ENCODE measurements at places on chromosomes 7 and 10.

DNA sequence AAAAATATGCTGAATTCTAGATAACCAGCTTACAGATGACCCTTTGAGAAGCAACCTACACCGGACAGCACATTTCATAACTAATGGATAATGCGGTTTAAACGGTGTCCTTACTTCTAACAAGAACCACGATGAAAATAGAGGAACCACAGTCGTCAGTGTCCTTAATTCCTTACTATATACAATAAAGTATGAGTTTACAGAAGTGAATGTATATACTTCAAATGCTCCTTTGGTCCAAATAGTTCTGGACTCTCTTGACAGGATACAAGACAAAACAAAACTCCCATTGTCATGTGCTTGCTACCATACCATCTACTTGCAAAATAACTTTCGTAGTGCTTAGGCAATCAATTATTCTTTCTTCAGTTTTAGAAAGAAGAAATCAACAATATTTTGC lies 2.4 kb downstream of the NAMPT start:
- DNase-seq = no peak

DNA sequence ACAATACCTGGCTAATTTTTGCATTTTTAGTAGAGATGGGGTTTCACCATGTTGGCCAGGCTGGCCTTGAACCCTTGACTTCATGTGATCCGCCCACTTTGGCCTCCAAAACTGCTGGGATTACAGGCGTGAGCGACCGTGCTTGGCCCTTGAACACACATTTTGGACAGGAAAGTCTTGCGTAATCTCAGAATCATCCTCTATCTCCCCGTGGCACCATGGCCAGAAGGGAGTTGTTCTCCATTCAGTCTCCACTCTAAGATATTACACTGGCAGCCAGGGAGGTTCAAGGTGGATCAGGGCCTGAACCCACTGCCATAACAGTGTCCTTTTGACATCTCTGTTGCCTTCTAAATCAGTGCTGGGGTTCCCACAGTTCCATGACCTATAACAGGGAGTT lies 29.2 kb upstream of the GALNTL5 start:
- DNase-seq = no peak

- peak; percentile 58 for DNase-seq
These were observed 52.1 kb upstream of the ZNF438 start for GRCh38 chr10:31083765-31084184.

GRCh38 chr7:121774563-121774962 lies 98.4 kb upstream of the PTPRZ1 start:
- no peak for DNase-seq

DNA sequence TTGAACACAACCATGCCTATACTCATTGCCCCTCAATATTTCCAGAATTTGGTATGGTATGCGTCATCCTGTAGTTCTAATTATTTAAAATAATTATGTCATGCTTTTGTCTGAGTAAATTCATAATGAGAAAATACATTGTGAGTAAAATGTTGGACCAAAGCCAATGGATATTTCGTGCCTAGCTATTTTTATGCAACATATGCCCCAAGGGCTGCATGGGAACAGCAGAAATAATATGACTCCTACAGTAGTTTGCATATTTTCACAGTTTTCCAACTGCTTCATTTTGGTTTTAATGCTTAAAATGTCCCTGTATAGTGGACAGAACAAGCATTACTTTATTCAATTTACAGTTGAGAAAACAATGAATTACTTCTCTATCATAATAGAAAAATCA lies 1115.6 kb upstream of the GHITM start:
- no peak for DNase-seq

- DNase-seq = no peak
These were observed 41.2 kb downstream of the CH25H start for GRCh38 chr10:89165923-89166322.

- no peak for DNase-seq
These were observed 218.8 kb upstream of the FRMD4A start for GRCh38 chr10:14549496-14549895.

GRCh38 chr7:154978017-154978416 lies 24.9 kb downstream of the PAXIP1 start:
- no peak for DNase-seq

DNA sequence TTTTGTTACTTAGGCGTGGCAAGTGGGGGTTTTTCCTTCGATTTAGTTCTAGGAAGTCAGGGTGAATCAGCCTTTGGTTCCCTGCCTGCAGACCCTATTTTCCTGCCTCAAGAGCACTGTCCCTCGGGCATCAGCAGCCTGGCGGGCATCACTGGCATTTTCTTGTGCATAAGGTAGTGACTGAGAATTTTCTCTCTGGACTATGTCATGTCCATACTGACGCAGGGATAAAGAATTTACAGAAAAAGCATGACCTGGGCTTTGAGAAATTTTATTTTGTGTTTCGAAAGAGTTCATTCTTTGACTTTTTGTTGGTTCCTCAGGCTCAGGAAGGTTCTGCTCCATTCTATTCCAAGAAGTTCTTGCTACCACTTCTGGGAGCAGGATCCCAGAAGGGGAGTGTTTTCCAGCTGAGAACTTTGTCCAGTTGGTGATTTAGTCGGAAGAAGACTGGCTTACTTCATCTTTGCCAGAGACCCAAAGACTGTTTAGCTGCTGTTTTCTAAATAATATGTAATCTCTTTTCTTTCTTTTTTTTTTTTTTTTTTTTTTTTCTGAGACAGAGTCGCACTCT lies 213.9 kb upstream of the SH2B2 start:
- no peak for DNase-seq

- DNase-seq = no peak
These were observed 14.8 kb downstream of the TSPAN14 start for GRCh38 chr10:80468806-80469421.

GRCh38 chr10:132722394-132723329 lies 63.3 kb downstream of the NKX6-2 start:
- no peak for DNase-seq

- DNase-seq = no peak
These were observed 4.4 kb downstream of the UNCX start for GRCh38 chr7:1236831-1237701.

GRCh38 chr10:22557321-22557720 lies 157.1 kb downstream of the PIP4K2A start:
- DNase-seq = no peak

DNA sequence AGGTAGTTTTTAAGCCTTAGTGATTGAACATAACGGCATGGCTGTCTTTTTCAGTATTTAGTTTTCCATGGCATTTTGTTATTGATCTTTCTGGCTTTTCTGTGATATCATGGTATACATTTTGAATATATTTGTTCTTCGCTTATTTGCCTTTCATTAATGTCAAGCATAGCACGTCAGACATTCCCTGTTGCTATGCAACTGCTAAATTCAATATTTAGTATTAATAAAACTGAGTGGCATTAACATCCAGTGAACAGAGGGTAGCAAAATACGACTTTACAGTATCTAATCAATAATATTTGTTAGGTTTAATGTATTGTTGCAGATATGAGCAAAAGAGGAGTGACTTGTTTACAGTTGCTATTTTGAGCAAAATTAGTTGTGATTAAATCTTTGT lies 72.5 kb downstream of the LCOR start:
- DNase-seq = no peak

GRCh38 chr10:102113956-102114857 lies 6.0 kb downstream of the LDB1 start:
- DNase-seq = no peak

All from NCI-H2029 (cell line).